ENCODE measurements at places on chromosomes 12 and 14. TPM values are rescaled to one million over a fixed set of nuclear protein-coding genes. Genes with fewer than 3 reads are reported as not detected.

Gene RDH12
- not detected for total RNA-seq

Gene ANKLE2
- 75.4 TPM for total RNA-seq

Gene CLEC1A
- not detected for total RNA-seq

Gene HCAR1
- total RNA-seq, result not detected

Gene RPS6KA5
- total RNA-seq, result 4.3 TPM

Gene PLEKHG7
- not detected for total RNA-seq

Gene NTN4
- total RNA-seq, result 67.9 TPM

GRCh38 chr14:82854901-82855300 is 1321.2 kb upstream of the SEL1L start:
- H3K36me3 ChIP-seq, result no peaks in the 10 kb centered on the region
- H3K4me1 ChIP-seq, result peaks cover 4% of the 10 kb centered on the region
- peak; percentile 59 for DNase-seq
- peak overlapping the region; percentile 45 for H3K27ac ChIP-seq
- H3K27me3 ChIP-seq, result no peaks in the 10 kb centered on the region

DNA sequence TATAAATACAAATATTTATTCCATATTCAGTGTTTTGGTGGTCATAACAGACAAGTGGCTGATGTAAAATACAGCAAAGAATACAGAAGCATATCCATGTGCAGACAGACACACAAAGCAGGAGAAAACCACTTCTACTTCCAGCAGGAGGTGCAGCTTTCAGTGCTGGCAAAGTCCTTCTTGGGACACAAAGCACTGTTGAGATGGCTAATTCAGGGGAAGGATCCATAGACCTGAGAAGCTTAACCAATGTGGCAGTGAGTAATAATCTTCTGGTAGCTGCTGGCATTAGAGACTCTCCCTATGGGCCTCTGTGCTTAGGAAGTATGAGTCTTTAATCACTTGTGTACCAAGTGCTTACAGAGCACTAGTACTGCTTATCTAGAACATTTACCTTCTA is 26.8 kb downstream of the AMN1 start:
- no peaks in the 10 kb centered on the region for H3K4me1 ChIP-seq
- H3K4me3 ChIP-seq, result no peak overlapping the region
- H3K27ac ChIP-seq, result no peak overlapping the region

- no peaks in the 10 kb centered on the region for H3K4me1 ChIP-seq
- no peak overlapping the region for H3K4me3 ChIP-seq
- no peaks in the 10 kb centered on the region for H3K36me3 ChIP-seq
These were observed 221.8 kb downstream of the PHLDA1 start for GRCh38 chr12:75809746-75810145.

DNA sequence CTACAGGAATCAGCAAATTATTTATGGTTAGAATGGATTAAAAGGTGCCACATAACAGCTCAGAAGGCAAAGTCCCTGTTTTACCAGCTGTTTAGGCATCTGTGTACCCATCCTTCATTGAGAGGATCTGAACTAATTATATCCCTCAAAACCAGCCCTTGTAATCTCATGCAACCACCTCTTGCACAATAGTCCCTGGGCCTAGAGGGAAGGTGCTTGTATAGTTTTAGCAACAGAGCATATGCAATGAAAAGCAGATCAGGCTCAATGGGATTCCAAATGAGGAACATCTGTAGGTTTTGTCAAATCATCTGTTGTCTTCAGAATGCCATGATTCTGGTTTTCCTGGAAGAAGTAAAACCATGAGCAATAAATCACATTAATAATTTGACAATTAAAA is 26.0 kb upstream of the GLIPR1L2 start:
- H3K27ac ChIP-seq, result no peak overlapping the region
- no peak overlapping the region for H3K4me3 ChIP-seq
- DNase-seq, result no peak
- H3K4me1 ChIP-seq, result no peaks in the 10 kb centered on the region
- H3K36me3 ChIP-seq, result no peaks in the 10 kb centered on the region
- no peaks in the 10 kb centered on the region for H3K27me3 ChIP-seq

DNA sequence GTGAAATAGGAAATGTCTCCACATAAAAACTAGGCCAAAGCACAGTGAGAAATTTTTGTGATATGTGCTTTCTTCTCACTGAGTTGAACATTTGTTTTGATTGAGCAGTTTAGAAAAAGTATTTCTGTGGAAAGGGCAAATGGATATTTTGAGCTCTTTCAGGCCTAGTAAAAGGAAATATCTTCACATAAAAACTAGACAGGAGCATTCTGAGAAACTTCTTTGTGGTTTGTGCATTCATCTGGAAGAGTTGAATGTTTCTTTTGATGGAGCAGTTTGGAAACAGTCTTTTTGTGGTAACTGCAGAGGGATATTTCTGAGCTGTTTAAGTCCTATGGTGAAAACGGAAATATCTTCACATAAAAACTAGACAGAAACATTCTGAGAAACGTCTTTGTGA is 582.7 kb upstream of the ALG10B start:
- H3K27me3 ChIP-seq, result no peaks in the 10 kb centered on the region
- H3K36me3 ChIP-seq, result no peaks in the 10 kb centered on the region
- H3K4me1 ChIP-seq, result no peaks in the 10 kb centered on the region
- H3K27ac ChIP-seq, result no peak overlapping the region
- no peak for DNase-seq

GRCh38 chr14:105884808-105885281 is 358.5 kb downstream of the TMEM121 start:
- H3K4me3 ChIP-seq, result no peak overlapping the region
- H3K36me3 ChIP-seq, result no peaks in the 10 kb centered on the region
- H3K27ac ChIP-seq, result no peak overlapping the region
- H3K27me3 ChIP-seq, result no peaks in the 10 kb centered on the region

DNA sequence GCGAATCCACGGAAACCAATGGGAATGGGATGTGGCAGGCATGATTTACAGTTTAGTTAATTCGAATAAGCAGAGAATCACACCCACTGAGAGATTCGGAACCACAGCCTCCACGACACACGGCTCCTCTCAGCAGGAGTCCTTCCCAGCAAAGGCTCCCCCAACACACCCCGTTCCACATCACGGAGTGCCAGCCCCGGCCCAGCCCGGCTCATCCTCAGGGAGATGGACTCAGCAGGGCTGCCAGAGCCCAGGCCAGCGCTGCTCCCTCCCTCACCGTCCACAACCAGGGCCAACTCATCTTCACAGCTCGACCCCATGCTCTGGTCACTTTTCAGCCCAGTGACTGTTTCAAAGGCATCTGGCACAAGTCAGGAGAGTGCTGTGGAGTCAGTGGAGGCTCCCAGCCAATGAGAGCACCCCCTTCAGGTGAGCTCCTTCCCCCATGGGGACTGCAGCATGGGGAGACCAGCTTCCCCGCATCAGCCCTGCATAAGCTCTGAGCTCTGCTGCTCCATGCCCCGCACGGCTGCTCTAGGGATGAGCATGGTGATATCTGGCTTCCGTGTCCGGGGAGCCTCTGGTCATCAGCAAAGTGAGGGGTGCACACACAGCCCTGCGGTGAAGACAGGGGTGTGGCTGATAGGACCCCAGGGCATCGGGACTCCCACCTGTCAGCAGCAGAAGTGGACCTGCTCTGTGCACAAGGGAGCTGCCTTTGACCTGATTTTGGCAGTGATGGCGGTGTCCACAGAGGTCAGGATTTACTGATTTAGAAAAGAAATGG is 238.8 kb upstream of the SFSWAP start:
- H3K27me3 ChIP-seq, result no peaks in the 10 kb centered on the region
- no peaks in the 10 kb centered on the region for H3K4me1 ChIP-seq
- no peaks in the 10 kb centered on the region for H3K36me3 ChIP-seq

GRCh38 chr12:14505626-14506596 is 61.8 kb downstream of the PLBD1 start:
- no peak overlapping the region for H3K27ac ChIP-seq
- DNase-seq, result no peak
- H3K27me3 ChIP-seq, result no peaks in the 10 kb centered on the region
- no peak overlapping the region for H3K4me3 ChIP-seq
- peaks cover 21% of the 10 kb centered on the region for H3K36me3 ChIP-seq

DNA sequence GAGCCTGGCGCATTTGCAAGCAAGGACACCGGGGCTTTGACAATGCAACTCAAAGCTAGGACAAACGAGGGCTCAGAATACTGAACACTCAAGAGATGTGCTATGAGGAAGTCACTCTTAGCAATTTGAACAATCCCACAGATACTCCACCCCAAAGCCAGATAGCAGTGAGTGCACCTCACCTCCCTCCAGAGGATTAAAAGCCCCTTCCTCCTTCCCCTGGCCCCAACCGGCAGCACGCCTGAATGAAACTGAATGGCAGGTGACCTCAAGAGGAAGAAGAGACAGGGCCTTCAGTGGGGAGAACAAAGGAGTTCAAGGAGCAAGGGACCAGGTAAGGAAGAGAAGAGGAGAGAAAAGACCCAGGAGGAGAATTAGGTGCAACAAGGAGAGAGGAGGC is 1.9 kb upstream of the KRT78 start:
- no peak overlapping the region for H3K27ac ChIP-seq
- peaks cover 4% of the 10 kb centered on the region for H3K27me3 ChIP-seq
- no peaks in the 10 kb centered on the region for H3K4me1 ChIP-seq
- H3K4me3 ChIP-seq, result no peak overlapping the region
- H3K36me3 ChIP-seq, result no peaks in the 10 kb centered on the region

GRCh38 chr14:84421621-84422020 is 1108.3 kb upstream of the FLRT2 start:
- no peak for DNase-seq
- H3K27ac ChIP-seq, result no peak overlapping the region
- H3K36me3 ChIP-seq, result no peaks in the 10 kb centered on the region
- H3K4me3 ChIP-seq, result no peak overlapping the region

- H3K4me3 ChIP-seq, result no peak overlapping the region
- H3K36me3 ChIP-seq, result peaks cover 67% of the 10 kb centered on the region
- H3K4me1 ChIP-seq, result no peaks in the 10 kb centered on the region
- peak; percentile 88 for DNase-seq
These were observed 98.1 kb downstream of the NCOR2 start for GRCh38 chr12:124469193-124469888.

DNA sequence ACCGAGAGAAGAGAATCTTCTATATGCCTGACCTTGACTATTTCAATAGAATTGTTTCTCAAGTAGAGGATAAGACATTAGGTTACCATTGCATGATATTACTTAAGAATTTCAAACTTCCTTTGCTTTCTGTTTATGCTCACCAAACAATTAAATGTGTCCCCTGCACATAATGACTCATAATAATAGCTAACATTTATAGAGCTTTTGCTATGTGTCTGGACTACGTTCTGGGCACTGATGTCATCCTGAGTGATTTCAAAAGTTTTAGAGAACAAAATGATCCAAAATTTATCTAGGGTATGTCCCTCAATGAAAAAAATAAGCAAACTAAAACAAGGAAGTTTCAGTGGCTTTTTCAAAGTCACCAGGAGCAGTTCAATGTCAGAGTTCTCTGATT is 38.8 kb downstream of the SLC15A5 start:
- H3K27ac ChIP-seq, result no peak overlapping the region
- H3K4me1 ChIP-seq, result no peaks in the 10 kb centered on the region
- no peak overlapping the region for H3K4me3 ChIP-seq
- H3K36me3 ChIP-seq, result no peaks in the 10 kb centered on the region
- no peak for DNase-seq

DNA sequence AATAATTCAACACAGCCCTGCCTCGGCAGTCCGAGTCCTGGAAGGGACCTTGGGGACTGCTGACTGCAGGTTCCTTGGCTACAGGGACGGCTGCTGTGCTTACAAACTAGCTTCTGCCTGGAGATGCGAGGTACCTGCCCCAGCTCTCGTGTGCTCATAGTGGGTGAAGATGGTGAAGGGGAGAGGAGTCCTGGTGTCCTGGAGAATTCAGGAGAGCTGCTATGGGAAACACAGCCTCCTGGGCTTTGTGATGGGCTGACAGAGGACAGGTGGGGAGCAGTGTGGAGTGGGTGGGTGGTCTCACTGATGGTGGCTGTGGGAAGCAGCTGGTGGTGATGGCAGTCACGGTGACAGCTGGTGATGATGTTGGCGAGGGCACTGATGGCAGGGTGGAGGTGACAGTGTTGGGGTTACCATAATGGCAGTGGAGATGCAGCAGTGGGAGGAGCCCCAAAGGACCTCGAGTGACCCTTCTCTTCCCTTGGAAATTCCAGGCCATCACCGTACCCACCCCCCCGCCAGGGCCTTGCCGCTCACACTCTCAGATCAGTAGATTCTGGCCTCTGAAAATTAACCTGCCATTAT is 32.8 kb downstream of the HVCN1 start:
- H3K27me3 ChIP-seq, result no peaks in the 10 kb centered on the region
- DNase-seq, result no peak
- H3K4me1 ChIP-seq, result no peaks in the 10 kb centered on the region
- no peak overlapping the region for H3K27ac ChIP-seq
- no peak overlapping the region for H3K4me3 ChIP-seq
- no peaks in the 10 kb centered on the region for H3K36me3 ChIP-seq

DNA sequence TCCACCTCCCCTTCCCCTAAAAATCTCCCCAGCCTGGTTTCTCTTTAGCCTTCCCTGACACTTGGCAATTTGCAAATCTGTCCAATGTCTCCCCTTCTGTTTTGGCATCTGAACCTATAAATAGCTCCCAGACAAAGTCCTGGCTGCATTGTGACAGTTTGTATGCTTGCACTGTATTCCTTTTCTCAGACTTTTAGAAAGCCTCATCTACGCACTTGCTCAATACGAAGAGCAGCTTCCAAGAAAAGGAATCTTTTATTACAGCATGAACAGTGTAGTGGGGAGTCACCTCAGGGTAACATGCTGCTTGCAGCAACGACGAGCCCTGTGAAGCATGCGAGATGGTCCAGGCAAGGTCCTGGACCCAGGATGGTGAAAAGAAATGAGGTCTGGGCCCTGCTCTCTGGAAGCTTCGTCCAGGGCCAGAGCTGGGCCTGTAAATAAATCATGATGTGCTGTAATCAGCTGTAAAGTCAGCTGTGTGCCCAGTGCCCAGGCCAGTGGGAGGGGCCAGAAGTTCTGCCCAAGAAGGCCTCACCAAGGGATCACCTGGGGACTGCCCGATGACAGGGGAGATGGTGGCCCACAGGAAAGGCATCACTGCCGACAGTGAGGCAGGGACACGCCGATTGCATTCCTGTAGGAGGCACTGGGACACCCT is 88.3 kb downstream of the RIN3 start:
- H3K4me1 ChIP-seq, result no peaks in the 10 kb centered on the region
- no peak overlapping the region for H3K4me3 ChIP-seq
- H3K27me3 ChIP-seq, result no peaks in the 10 kb centered on the region
- no peaks in the 10 kb centered on the region for H3K36me3 ChIP-seq
- H3K27ac ChIP-seq, result no peak overlapping the region

Data from endodermal cell (in vitro differentiated cells).